MV-4-11 (cell line): ENCODE measurements at places on chromosomes 7 and 10.

- no peak for DNase-seq
Measured at GRCh38 chr7:105209870-105210269, 178.9 kb downstream of the SRPK2 start.

DNA sequence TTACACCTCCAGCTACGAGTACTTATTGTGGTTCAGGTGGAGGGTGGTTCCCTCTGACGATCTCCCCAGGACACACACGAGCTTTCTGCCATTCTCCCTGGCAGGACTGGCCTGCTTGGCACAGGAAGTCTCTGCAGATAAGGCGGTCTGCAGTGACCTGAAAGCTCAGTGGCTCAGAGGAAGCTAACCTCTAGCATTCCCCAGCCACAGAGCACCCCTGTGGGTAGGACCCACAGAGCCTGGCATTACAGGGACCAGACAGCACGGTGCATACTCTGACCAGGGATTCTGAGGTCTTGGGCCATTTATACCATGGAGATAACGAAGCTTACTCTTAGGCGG, 1.9 kb upstream of the GPR146 start:
- no peak for DNase-seq

DNA sequence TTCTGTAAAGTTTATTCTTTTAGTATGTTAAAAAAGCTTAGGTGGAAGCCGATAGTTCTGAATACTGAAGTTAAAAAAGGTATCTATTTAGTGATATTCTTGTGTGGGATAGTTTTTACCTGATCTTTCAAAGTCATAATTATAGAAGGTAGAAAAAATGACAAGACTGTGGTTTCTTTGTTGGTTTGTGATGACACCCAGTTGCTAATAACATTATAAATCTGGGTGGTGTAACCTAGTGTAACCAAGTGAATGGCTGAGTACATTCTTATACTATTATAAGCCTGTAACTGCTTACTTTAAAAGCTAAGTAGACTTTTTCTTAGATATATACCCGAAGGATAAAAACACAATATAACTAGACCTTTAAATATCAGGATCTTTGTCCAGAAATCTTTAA, 2.3 kb downstream of the CDK13 start:
- no peak for DNase-seq

DNA sequence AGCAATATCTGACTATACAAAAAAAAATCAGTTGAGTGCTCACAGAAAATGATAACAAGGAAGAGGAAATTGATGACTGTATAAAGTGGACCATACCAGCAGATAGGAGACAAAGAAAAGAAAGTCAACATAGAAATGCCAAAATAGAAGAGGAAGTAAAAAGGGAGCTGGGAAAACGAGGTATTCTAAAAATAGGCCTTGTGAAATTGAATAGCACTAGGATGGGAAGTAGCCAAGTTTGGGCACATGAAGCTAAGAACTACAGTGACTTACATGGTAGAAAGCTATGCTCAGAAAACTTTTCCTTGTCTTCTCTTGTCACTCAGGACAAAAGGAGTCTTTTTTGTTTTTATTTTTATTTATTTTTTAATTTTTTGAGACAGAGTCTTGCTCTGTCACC, 76.2 kb upstream of the APBB1IP start:
- DNase-seq = peak; percentile 77

DNA sequence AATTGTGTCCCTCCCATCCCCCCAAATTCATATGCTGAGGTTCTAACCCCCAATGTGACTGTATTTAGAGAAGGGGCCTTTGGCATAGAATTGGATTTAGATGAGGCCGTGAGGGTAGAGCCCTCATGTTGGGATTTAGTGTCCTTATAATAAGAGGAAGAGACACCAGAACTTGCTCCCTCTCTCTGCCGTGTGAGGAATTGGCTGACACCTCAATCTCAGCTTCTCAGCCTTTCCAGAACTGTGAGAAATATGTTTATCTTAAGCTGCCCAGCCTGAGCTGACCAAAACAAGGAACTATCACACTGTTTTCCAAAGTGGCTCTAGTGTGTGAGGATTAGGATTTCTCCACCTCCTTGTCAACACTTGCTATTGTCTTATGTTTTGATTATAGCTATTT, 400.0 kb upstream of the FZD8 start:
- no peak for DNase-seq

GRCh38 chr10:73586583-73586984, 4.6 kb downstream of the USP54 start:
- DNase-seq = peak; percentile 64

- DNase-seq = no peak
Measured at GRCh38 chr10:26494018-26494417, 55.9 kb downstream of the APBB1IP start.

GRCh38 chr7:158292948-158293347, 294.7 kb downstream of the PTPRN2 start:
- no peak for DNase-seq

- peak; percentile 74 for DNase-seq
Measured at GRCh38 chr10:132684164-132684891, 101.6 kb downstream of the NKX6-2 start.

DNA sequence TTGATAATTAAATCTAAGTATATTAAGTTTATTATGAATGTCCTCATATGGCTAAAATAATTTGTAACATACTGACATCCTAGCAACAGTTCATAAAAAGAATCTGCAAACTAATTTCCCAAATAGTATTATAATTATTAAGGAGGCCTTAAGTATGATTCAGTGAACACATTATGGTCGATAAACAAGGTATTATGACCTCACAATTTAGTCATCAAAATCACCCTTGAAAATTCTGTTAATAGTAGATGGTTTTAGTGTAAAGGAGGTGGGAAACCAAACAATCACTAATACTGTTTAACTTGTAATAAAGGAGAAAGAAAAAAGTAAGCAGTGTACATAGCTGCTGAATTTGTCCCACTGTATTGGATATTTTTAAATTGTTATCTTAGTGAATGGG, 2.1 kb downstream of the ETV1 start:
- DNase-seq = no peak

- DNase-seq = no peak
Measured at GRCh38 chr7:34622771-34623250, 35.2 kb upstream of the NPSR1 start.

- no peak for DNase-seq
Measured at GRCh38 chr10:96820765-96821164, 11.3 kb upstream of the LCOR start.

- no peak for DNase-seq
Measured at GRCh38 chr7:45225948-45226335, 68.4 kb downstream of the RAMP3 start.

DNA sequence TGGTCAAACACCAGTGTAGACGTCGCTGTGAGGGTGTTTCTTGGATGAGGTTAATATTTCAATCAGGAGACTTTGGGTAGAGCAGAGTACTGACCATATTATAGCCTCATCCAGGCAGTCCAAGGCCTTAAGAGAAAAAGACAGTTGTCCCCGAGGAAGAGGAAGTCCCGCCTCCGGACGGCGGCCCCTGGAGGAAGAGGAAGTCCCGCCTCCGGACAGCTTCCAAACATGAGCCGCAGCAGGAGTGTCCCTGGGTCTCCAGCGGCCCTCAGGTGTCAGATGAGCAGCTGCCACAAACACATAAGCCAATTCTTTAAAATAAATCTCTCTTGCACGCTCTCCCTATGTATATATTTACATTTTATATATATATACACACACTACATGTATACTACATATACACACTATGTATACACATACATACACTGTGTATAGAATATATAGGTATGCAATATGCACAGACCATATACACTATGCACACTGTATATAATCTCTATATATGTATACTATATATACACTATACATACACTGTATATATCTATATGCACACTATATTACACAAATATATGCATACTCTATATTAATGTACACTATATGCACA, 37.5 kb downstream of the PWWP2B start:
- DNase-seq = peak; percentile 72

DNA sequence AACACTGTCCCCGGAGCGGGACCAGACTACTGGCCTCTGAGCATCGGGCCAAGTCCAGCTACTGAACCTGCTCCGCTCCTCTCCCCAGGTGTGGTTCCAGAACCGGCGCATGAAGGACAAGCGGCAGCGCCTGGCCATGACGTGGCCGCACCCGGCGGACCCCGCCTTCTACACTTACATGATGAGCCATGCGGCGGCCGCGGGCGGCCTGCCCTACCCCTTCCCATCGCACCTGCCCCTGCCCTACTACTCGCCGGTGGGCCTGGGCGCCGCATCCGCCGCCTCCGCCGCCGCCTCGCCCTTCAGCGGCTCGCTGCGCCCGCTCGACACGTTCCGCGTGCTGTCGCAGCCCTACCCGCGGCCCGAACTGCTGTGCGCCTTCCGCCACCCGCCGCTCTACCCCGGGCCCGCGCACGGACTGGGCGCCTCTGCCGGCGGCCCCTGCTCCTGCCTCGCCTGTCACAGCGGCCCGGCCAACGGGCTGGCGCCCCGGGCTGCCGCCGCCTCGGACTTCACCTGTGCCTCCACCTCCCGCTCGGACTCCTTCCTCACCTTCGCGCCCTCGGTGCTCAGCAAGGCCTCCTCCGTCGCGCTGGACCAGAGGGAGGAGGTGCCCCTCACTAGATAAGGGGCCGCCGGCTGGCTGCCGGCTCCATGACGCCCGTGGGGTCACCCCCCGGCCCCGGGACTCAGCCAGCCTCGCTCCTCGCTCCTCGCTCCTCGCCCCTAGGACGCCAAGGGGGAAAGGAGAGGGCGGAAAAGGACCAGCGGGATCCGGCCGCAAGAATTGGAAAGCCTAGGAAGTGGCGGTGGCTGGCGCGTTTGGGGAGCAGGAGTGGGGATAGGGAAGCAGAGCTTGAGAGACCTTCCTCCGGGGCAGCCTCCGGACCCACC, 3.4 kb downstream of the EVX1 start:
- DNase-seq = no peak

GRCh38 chr7:14690486-14690885, 212.1 kb downstream of the DGKB start:
- DNase-seq = no peak

DNA sequence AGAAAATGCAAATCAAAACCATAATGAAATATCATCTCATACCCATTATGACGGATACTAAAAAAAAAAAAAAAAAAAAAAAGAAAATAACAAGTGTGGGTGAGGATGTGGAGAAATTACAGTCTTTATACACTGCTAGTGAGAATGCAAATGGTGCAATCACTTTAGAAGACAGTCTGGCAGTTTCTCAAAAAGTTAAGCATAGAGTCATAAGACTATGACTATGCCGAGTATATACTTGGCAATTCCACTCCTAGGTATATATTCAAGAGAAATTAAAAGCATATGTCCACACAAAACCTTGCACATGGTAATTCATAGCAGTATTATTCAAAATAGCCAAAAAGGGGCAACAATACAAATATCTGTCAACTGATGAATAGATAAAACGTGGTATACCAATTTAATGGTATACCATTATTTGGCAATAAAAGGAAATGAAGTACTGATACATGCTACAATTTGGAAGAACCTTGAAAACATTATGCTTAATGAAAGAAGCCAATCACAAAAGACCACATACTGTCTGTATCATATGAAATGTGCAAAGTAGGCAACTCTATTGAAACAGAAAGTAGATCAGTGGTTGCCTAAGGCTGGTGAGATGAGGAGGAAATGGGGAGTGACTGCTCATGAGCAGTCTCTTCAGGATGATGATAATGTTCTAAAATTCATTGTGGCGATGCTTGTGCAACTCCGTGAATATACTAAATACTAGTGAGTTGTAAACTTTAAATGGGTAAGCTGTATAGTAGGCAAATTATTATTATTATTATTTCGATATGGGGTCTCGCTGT, 90.1 kb upstream of the NANOS1 start:
- peak; percentile 50 for DNase-seq

DNA sequence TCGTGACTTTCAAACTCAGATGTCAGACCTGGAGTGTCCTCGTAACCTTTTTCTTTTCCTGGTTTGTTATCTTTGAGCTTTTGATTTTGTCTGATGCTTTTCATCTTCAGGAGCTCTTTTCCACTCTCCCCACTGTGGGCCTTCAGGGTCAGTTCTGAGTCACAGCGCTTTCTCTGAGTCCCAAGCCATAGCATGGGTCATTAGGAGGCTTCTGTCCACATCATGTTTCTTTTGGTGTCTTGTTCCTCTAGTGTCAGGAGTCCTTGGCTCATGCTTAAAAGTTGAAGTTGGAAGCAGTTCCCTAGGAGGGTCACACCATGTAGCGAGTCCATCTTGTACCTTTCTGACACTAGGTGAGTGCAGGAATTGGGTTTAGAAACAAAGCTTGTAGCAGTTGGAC, 40.3 kb downstream of the DAGLB start:
- DNase-seq = no peak

GRCh38 chr7:33554576-33554975, 350.8 kb upstream of the BMPER start:
- no peak for DNase-seq

DNA sequence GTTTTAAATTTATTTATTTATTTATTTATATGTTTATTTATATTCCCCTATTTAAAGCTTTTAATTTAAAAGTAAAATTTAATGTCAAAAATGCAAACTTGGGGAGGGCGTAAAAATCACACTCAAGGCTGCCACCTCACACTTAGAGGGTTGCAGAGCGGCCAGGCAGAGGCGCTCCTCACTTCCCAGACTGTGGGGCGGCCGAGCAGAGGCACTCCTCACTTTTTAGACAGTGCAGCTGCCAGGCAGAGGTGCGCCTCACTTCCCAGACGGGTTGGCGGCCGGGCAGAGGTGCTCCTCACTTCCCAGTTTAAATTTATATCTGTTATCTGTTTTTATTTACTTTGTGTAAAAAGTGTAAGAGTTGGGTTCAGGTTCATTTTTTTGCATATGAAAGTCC, 10.0 kb upstream of the ZNF425 start:
- DNase-seq = no peak

GRCh38 chr10:122047560-122047959, 58.6 kb downstream of the TACC2 start:
- no peak for DNase-seq

GRCh38 chr10:92567952-92568600, 5.8 kb downstream of the IDE start:
- DNase-seq = no peak
